ENCODE measurements at places on chromosomes 2 and 18.

DNA sequence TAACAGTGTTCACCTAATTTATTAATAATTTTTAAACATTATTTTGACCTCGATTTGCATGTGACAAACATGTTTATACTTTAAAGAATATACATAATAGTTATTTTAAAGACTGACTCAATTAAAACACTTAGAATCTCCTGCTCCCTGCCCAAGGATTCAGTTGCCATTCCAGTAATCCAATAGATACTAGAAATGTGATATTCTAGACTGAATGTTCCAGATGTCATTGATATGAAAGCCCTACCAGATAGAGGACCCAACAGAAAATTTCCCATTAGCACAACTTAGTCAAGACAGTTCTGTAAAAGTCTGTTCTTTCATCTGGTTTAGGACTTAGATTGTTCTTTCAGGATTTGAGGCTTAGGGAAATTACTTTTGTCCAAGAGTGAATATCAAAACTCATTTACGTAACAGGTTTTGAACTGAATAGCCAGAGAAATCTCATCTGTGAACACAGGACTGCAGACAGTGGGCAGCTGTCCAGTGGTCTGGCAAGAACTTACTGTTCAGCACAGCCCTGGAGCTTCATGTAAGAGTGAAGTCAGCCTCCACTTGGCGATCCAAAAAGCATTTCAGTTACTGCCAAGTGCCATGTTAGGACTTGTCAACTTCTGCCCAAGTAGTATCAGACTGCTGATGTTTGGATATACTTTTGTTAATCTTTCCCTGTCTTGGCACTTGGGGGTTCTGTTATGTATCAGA lies 77.5 kb downstream of the OSBPL6 start:
- no peak for DNase-seq

- no peak for DNase-seq
Observed at GRCh38 chr2:46177461-46178089, 119.6 kb upstream of the EPAS1 start.

- no peak for DNase-seq
Observed at GRCh38 chr2:12719400-12720277, 2.9 kb downstream of the TRIB2 start.

DNA sequence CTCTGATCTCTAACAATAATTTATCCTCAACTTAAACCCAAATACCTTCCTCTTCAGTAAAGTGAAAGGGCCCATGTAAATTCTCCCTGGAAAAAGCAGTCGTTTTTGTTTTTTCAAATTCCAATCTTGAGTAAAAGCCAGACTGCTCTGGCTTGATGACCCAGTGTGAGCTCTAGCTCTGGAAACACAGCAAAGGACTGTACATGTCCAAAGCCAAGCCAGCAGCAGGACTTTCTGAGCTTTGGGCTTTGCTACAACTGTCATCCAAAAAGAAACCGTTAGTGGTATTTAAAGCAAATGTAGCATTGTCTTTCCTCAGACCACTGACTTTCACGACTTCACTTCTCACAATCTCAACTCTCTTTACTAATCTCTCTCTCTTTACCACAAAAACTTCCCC lies 25.4 kb downstream of the SH3YL1 start:
- DNase-seq = no peak

GRCh38 chr2:134360745-134361487 lies 107.0 kb downstream of the MGAT5 start:
- no peak for DNase-seq

DNA sequence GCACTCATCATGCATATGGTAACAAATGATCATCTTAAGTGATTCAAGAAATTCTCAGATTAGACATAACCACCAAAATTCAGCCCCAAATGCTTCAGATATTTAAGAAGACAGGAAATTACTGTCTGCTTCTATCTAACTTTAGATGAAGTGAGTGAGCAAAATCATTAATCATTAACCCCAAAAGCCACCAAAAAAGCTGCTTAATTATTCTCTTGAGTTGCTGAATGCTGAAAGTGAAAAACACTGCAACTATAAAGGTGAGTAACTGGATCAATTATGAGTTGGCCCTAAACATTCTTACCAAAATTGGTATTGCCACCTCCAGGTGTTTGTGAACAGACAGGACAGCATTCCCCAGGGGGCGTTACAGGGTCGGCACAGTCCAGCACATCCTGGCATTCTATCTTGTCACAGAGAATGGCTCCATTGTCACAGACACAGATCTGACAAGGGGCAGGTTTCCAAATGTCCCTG lies 69.6 kb downstream of the COL5A2 start:
- no peak for DNase-seq

All from stimulated activated CD4-positive, alpha-beta T cell treated with anti-CD3 and anti-CD28 coated beads, Interleukin-12 subunit alpha, Interleukin-12 subunit beta, amount 100 ng/mL, for 4 hours (primary cell).